ENCODE measurements at places on chromosomes 5 and 9.

GRCh38 chr5:115709585-115709984 is 83.7 kb upstream of the TMED7 start:
- no peak for DNase-seq

DNA sequence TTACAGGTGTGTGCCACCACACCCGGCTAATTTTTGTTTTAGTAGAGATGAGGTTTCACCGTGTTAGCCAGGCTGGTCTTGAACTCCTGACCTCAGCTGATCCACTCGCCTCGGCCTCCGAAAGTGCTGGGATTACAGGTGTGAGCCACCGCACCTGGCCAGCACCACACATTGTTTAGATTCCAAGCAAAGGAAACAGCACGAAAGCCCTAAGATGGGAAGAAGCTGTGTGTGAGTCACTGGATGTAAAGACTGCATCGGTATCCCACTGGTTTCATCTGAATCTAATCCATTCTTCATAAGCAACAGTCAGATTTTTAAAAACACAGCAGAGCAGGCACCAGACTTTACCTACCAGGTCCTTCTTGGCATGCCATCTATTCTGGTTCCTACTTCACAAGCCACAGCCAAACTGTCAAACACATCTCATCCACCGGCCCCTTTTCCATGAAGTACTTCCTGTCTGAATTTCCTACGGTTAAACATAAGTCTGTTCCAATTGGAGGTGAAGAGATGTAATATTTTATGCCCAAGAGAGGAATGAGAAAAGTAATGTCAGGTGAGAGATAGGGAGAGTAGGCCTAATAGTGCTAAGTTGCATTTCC is 17.4 kb downstream of the UBTD2 start:
- no peak for DNase-seq

DNA sequence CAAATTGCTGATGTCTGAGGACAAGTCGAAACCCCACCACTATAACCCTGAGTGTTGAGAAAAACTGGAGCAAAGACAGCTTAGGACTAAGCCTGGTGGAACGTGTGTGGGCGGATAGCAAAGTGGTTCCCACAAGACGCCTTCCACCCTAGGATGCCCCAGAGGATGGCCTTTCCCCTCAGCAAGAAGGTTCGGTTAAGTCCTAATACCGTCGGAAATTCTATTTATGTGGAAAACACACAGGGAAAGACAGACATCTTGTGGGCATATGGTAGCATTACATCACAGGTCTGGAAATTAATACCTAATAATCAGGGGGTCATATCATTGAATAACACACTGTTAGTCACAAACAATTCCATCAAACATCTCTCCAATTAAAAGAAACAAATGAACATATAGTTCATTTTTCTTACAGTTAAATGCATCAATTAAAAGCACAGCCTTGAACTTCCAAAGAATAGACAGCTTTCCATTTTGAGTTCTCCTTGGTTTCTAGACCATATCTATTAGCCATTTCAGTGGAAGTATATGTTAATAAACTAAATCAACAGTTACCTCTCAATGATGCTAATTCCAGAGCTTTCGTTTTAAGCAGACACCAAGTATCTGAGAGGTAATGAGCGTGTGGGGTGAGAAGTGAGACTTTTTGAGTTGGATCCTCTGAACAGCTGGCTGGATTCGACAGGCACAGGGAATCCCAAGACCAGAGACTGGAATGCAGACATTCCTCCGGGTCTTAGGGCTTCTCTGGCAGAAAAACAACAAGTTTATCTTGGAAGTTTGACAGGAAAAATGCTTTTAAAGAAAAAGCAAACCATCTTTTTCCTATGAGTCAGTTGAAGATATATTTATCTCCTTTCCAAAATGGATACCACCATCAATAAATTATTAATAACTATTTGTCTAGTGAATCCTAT is 2.9 kb upstream of the ICE1 start:
- DNase-seq, result no peak

GRCh38 chr5:54514291-54514690 is 3.3 kb upstream of the SNX18 start:
- no peak for DNase-seq

DNA sequence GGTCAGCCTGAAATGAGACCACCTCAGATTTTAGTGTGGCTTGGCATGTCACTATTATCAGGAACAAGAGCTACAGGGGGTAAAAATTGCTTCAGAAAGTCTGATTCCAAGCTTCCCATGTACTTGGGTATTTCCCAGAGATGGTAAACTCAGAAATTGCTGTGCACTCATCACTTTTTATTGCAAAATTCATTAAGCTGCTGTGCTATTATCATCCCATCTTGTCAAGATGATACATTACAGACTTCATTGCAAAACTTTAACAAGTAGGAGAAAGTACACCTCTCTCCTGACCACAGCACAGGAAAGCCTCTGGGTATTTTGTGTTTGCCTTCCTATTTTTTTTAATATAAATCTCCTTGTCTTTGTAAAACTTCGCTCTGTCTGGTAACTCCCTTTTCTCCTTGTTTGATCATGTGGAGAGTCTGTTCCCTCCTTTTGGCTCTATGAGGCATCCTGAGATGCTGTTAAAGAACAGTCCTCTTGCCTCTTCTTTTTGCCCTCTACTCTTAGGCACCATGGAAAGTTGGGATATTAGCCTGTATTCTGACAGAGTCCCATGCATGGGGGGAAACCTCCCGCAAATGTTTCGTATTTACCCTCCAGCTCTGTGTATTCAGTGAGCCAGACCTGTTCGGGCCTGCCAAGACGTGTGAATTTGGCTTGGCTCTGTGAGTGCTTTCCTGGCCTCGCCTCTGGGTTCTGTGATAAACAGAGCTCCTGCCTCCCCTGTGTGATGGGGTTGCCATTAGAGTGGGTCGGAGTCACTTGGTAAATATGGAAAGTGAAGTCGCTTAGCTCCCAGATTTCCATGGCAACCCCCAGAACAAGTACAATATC is 260.7 kb downstream of the NR3C1 start:
- no peak for DNase-seq

DNA sequence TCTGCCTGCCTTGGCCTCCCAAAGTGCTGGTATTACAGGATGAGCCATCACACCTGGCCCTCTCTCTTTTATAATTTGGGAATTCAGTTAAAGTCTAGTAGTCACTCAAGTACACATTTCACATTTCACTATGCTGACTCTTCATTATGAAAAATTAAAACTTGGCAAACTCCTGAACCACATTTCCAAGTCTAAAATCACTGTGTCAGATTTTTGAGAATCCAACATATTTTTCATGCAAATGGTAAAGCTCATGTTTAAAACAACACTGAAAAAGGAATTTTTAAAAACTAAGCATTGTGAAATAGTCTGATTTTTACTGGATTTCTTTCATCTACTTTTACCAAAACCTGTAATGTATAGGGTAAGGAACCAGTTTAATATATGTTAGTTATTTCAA is 92.3 kb downstream of the SVEP1 start:
- DNase-seq, result no peak

GRCh38 chr5:33806738-33807442 is 84.9 kb downstream of the ADAMTS12 start:
- no peak for DNase-seq

DNA sequence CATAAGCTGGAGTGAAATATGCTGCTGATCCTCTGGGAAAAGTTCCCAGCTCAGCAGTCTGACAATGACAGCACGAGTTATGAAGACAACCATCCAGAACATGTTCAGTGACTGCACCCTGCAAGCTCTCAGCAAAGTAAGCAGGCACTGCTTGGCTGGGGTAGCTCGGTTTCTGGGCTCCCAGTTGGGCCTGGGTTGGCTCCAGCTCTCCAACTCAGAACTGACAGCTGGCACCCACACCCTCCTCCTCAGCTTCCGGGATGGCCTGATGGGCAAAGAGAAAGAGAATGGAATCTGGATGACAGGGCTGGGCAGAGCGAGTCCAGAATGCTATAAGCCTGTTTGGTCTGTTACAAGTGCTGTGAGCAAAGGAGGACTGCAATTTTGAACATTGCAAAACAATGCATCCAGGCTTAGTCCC is 185.0 kb downstream of the CSNK1G3 start:
- no peak for DNase-seq

GRCh38 chr9:121645003-121645402 is 6.4 kb upstream of the DAB2IP start:
- DNase-seq, result no peak

DNA sequence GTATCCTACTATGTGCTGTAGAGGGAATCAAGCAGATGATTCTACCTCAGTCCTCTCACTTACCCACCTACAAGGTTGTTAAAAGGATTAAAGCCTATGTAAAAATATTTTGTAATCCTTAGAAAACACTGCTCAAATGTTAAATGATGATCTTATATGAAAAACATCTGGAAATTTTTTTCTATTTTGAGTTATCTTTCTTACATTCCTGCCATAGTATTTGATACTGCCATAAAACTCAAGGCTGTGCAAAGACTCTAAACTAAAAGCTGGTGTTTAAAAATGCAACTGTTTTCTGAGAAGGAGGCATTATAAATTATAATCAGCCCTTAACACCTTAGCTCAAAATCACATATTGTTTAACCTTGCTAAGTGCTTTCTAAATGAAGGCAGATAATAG is 474.2 kb downstream of the PRELID2 start:
- DNase-seq, result no peak

DNA sequence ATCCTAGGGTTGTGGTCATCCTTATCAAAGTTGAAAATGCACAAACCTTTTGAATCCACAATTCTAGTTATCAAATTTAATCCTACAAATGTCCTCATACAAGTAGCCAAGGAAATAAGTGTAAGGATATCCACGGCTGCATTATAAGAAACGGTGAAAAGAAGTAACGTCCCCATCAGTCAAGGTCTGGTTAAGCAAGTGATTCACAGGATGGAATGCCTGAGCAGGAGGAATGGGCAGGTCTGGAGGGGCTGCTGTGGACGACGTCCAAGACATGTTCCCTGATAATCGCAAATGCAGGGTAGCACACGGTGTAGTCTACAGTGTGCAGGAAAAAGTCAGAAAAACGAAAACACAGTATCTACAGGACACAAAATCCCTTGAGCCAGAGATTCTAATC is 118.6 kb downstream of the ADAMTS2 start:
- DNase-seq, result no peak

DNA sequence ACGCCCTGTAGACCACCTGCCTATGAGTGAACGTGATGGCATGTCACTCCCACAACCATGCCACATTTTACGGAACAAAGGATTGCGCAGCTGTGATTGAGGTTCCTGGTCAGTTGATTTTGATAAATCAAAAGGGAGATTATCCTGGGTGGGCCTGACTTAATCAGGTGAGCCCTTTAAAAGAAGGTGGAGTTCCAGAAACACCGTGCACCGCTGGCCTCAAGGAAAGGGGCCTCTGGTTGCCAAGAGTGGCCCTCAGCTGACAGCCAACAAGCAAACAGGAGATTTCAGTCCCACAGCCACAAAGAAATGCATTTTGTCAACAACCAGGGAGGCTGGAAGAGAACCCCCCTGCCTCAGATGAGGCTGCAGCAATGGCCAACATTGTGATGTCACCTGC is 19.0 kb downstream of the TRIM7 start:
- no peak for DNase-seq

GRCh38 chr5:172939071-172939470 is 20.2 kb upstream of the RPL26L1 start:
- no peak for DNase-seq

DNA sequence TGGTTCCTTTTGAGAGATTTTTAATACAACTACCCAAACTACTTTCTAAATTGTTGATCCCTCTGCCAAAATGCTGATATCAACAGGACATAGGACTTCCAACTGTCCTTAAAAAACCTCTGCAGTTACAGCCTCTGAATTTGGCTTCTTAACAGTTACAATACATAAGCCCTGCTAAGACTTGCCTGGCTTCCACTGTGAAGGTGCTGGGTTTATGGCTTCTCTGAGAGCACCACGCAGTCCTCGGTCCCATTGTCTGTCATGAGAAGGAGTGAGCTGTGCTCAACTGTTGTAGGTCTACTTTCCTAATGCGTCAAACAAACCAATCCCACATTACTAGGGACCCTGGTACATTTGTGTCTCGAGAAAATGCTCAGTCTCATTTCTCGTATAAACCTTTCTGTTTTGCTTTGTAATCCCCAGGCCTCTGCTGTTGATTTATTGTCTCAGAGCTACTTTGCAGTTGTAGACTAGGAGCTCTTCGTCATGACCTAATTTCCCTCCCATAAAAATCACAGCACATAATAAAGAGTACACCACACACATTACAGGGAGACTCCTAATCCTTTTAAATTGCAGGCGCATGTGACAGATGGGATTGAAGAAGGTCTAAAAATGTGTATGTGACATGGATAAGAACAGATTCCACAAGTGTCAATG is 274.9 kb downstream of the NR3C1 start:
- DNase-seq, result no peak

GRCh38 chr9:95171001-95171400 is 146.5 kb downstream of the FANCC start:
- no peak for DNase-seq

DNA sequence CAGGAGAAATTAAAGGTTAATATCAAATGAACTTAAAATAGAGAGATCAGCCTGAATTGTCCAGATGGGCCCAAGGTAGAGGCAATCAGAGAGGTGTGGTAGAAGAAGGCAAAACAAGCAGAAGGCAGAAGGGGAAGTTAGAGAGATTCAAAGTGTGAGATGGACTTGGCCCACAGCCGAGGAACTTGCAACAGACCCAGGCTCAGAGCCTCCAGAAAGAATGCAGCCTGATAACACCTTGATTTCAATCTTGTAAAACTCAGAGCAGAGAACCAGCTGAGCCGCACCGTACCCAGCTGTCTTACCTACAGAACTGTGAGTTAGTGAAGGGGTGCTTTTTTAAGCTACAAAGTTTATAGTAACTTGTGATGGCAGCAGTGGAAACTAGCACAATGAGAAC is 190.9 kb downstream of the RFK start:
- DNase-seq, result no peak

DNA sequence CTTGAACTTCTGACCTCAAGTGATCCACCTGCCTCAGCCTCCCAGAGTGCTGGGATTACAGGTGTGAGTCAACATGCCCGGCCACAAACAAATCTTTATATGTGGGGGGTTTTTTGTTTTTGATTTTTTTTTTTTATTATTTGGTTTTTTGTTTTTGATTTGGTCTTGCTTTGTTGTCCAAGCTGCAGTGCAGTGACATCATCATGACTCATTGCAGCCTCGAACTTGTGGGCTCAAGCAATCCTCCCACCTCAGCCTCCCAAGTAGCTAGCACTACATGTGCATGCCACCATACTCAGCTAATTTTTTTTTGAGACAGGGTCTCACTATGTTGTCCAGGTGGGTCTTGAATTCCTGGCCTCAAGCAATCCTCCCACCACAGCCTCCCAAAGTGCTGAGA is 42.4 kb downstream of the ALDH7A1 start:
- DNase-seq, result no peak
